ENCODE measurements at places on chromosomes 7 and 10.

- no peak for DNase-seq
Measured at GRCh38 chr7:155992107-155992506, 179.8 kb upstream of the SHH start.

- DNase-seq, result no peak
Measured at GRCh38 chr7:86916277-86916825, 143.1 kb downstream of the ELAPOR2 start.

GRCh38 chr10:38174336-38174735 is 80.2 kb downstream of the ZNF37A start:
- no peak for DNase-seq

GRCh38 chr10:45000138-45000751 is 478 bp upstream of the ZNF22 start:
- no peak for DNase-seq

DNA sequence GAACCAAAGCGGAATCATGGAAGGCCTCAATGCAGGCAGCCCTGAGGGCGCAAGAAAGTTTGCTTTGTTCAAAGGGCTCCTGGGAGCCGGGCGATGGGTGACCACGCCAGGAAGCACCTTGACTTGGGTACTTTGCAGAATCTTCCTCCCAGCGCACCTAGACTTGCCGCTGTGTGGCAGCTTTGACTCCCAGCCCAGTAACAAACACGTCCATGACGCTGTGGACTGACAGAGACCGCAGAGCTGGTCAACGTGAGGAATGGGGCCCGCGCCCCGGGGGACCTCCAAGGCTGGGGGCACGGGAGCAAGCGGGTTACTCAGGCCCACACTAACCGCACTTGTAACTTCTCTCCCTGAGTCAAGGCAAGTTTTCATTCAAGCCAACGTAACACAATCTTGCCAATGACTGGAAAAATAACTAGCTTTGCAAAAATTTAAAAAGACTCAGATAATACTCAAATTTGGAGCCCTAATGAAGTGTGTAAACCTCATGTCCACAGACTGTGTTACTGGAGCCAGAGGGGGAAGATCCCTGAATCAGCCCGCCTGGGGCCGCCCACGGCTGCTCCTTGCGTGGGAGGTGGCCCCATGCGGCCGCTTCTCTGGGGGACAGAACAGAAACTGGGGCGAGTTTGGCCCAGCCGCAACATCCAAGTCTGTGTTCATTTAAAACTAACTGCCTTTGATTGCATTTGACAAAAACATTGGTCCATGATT is 130.8 kb downstream of the DNAJB6 start:
- DNase-seq, result no peak

- no peak for DNase-seq
Measured at GRCh38 chr7:3274131-3274530, 26.9 kb upstream of the SDK1 start.

- DNase-seq, result no peak
Measured at GRCh38 chr7:114569220-114569619, 154.6 kb downstream of the FOXP2 start.

DNA sequence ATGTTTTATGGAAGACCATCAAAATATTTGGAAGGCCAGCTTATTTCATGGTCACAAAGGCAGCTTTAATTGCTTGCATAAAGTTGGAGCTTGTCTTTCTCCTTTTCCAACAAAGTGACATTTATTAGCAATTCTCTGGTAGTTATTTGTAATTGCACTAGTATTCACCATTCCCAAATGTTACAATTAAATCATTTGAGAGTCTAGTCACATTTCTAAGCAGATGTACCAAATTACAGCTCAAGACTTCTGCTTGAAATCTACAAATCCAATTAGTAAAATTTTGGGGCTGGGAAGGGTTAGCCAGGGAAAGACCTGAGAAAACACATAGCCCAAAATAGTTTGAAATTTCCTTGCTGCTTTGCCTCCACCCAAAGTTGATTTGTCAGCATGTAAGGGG is 376.1 kb upstream of the LRGUK start:
- DNase-seq, result no peak

DNA sequence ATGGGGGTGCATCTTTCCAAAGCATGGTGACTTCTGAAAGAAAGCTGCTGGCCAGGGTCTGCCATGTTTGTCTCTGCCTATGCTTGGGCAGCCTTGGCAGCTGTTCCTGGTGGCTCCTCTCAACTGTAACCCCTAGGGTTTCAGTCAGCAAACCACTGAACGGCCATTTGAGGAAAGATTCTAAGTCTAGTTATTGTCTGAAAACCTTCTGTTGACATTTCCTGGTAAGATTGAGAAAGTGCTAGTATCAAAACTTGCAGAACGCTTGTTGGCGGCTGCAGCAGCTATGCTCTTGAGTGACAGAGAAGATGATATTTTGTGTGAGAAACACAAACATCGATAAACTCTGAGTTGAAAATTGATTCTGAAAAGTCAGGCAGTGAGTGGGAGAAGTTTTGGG is 523.1 kb downstream of the LRMDA start:
- DNase-seq, result no peak

- no peak for DNase-seq
Measured at GRCh38 chr10:27709304-27709703, 36.3 kb downstream of the MKX start.

GRCh38 chr10:35934642-35934995 is 292.5 kb upstream of the FZD8 start:
- DNase-seq, result no peak

DNA sequence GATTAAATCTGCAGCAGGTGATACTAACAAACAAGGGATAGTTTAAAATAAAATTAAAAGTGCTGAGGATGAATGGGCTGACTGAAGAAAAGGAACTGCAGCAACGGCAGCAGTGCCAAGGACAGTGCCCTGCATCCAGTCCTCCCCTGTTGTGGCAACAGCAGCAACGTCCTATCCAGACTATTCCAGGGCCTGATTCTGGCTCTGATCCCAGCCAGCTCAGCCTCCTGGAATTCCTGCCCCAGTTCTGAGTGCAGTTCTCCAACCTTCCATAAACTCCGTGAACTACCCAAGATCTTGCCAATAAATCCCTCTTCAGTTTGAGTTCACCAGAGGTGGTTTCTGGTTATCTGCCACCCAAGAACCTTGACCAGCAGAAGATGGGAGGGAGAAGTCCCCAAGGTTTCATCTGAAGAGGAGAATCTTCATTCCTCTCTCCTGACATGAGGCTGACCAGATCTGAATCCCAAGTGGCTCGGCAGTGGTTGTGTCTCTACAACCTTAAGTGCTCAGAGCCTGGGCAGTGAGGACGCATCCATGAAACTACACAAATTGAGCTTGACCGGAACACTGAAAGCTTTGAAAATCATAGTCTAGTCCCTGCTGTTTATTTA is 115.8 kb downstream of the SORBS1 start:
- no peak for DNase-seq

GRCh38 chr10:72459301-72459700 is 104.6 kb upstream of the DNAJB12 start:
- DNase-seq, result no peak

GRCh38 chr7:74306730-74307469 is 17.7 kb downstream of the CLIP2 start:
- peak; percentile 36 for DNase-seq

GRCh38 chr10:29344073-29344820 is 55.4 kb downstream of the LYZL1 start:
- DNase-seq, result no peak

DNA sequence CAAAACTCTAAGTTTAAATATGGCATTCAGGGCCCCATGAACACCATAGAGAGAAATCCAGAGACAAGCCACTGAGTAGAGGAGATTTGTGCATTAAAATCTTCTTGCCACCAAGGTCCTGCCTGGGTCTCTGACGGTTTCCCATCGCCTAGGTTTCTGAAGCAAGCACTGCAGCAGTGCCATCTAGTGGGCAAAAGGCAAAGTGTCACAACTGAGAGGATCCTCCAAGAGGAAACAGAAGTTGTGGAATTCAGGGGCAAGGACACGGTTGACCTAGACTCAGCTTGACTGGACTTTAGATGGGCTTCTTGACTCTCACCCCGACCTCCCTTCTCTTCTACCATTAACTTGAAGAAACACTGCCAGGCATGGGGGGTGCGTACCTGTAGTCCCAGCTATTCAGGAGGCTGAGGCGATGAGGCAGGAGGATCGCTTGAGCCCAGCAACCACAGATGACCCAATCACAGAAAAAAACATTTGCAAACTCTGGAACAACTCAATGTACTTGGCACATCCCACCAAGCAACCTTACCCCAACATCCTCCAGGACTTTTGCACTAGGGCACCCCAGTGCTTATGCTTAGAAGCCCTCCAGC is 604.1 kb downstream of the GALNT17 start:
- peak; percentile 64 for DNase-seq

GRCh38 chr10:123530166-123530870 is 135.8 kb upstream of the GPR26 start:
- DNase-seq, result no peak

DNA sequence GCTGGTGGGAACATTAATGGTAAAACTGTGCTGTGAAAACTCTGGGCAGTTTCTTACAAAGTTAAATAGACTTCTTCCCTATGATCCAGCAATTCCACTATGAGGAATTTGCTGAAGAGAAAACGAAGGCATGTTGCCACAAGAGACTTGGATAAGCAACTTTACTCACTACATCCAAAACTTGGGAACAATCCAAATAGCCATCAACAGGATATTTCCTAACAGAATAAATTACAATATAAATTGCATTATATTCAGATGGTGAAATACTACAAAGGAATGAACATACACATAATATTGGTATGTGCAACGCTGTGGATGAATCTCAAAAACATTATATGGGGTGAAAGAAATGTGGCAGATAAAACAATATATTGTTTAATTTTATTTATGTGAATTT is 21.4 kb upstream of the MKI67 start:
- DNase-seq, result no peak

- DNase-seq, result no peak
Measured at GRCh38 chr10:48457949-48458661, 146.8 kb downstream of the ARHGAP22 start.

DNA sequence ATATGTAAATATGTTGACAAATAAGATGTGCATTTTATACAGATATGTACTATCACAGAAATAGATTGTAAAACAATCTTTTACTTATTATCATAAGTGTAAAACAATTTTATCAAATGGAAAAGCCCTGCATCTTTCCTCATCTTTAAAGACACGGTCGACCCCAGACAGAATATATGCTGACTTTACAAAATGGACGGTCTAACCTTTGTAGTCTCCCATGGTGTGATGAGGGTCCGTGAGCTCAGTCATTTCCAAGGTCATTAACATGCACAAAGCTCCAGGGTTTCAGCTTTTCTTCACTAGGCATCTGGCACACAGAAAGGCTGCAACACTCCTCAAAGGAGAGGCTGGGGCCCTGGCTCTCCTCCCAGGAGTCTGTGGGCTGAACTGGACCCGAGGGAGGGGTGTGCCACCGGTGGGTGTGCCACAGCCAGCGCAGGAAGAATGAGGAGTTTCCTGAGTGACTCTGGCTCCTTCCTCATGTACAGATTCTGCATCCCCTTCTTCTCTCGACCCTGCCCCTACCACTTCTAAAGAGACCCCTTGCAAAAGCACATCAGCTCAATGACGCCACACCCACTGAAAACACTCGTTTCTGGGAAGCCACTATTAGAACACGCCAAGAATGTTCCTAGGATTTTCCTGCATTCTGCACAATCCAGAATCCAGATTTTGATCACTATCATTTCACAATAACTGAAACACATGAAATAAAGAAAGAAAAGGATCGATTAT is 26.2 kb upstream of the ABLIM1 start:
- no peak for DNase-seq

DNA sequence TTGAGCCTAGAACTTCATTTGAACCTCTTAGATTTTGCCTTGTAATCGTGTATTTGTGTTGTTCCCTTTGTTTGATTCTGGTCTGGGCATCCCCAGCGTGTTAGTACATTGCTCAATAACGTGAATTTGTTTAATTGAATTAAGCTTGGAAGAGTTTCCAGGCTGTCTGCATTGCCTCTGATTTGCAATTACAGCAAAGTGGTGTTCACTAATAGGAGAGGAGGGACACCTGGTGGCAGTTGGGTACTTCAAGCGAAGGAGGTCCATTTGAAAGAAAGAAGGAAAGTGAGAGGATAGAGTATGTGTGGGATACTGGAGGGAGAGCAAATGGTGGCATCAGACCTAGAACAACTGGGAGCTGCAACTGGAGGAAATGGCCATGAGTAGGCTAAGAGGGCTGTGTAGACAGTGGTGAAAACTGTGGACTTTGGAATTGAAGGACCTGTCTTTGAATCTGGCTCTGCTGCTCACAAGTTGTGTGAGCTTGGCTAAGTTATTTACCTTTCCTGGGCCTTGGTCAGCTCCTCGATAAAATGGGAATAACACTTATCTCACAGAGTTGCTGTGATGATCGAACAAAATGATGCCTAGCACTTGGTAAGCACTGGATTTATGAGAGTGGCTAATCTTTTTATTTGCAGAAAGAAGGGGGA is 15.1 kb downstream of the LSMEM1 start:
- peak; percentile 37 for DNase-seq
